ENCODE measurements at places on chromosomes 4 and X. TPM values are rescaled to one million over a fixed set of nuclear protein-coding genes. Genes with fewer than 3 reads are reported as not detected.

DNA sequence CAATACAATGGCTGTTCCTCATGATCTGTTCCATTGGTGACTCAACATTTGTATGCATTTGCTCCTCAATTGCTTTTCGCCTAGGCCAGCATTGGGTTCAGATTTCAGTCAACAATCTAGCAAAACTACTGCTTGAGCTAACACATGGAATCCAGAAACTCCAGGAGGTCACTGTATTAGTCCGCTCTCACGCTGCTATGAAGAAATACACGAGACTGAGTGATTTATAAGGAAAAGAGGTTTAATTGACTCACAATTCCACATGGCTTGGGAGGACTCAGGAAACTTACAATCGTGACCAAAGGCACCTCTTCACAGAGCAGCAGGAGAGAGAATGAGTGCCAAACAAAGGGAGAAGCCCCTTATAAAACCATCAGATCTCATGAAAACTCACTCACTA, 67.1 kb downstream of the RXFP1 start:
- no peak for DNase-seq

DNA sequence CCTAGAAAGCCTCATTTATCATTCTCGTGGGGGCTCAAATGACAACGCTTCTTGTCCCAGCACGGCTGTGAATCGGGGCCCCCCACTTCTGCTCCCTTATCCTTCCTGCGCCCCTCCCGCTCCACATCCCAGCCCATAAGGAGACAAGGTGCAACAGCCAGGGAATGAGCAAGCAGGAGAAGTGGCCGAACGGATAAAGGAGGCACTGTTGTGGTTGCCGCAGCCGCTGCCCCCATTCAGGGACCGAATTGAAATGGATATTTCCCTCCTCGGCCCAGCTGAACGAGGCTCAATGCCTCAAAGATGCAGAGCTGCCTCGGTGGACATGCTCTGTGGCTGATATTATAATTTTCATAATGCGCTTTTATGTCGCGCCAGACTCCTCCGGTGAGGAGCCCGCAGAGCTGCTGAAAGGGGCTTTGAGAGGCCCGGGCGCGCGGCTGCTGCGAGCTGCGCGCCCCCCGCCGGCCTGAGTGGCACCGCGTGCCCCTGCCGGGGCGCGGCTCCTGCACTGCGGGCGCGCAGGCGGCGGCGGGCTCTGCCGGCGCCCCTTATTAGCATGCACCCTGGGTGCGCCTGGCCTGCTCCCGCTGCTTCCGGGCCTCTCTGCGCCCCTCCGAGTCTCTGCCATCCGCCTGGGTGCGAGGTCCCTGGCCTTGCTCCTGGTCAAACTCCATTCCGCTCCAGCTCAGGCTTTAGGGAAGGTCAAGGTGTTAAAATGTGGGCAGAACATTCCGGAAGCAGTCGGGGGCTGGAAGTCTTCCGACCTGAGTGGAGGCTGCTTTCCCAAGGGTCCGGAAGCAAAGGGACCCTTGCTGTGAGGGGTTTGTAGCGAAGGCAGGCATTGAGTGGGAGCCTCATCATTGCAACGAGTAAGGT, 68.2 kb upstream of the TMEM33 start:
- DNase-seq: no peak

GRCh38 chr4:114494246-114494803, 104.3 kb upstream of the UGT8 start:
- DNase-seq: no peak

GRCh38 chr4:12595489-12595888, 888.7 kb downstream of the RAB28 start:
- DNase-seq: no peak

GRCh38 chrX:49177873-49178480, 6.3 kb downstream of the PLP2 start:
- no peak for DNase-seq

GRCh38 chr4:37241647-37242046, 2.9 kb upstream of the NWD2 start:
- no peak for DNase-seq

GRCh38 chr4:139828966-139829664, 163.5 kb downstream of the MGST2 start:
- DNase-seq: no peak

GRCh38 chr4:150130933-150131332, 52.7 kb downstream of the DCLK2 start:
- peak; percentile 37 for DNase-seq

- DNase-seq: no peak
Measured at GRCh38 chrX:19034025-19034424, 50.1 kb upstream of the PHKA2 start.

GRCh38 chr4:66636349-66636748, 909.0 kb downstream of the CENPC start:
- DNase-seq: no peak

- DNase-seq: no peak
Measured at GRCh38 chrX:52352551-52352950, 16.3 kb upstream of the XAGE2 start.

DNA sequence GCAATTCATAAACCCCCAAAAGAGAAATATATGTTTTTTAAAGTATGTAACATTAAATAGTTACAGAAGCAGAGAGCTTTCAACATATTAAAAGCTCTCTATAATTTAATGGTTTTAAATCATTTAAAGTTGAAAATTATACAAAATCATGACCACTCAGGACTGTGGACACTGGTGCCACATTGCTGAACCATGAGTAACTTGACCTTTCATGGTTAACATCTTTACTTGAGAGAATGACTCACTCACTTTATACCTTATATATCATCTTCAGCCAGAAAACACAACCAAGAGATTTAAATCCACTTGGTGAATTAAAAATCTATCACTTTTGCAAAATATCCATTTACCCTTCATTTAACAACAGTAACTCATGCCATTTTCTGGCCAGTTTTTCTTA, 584.3 kb upstream of the SMIM31 start:
- no peak for DNase-seq

DNA sequence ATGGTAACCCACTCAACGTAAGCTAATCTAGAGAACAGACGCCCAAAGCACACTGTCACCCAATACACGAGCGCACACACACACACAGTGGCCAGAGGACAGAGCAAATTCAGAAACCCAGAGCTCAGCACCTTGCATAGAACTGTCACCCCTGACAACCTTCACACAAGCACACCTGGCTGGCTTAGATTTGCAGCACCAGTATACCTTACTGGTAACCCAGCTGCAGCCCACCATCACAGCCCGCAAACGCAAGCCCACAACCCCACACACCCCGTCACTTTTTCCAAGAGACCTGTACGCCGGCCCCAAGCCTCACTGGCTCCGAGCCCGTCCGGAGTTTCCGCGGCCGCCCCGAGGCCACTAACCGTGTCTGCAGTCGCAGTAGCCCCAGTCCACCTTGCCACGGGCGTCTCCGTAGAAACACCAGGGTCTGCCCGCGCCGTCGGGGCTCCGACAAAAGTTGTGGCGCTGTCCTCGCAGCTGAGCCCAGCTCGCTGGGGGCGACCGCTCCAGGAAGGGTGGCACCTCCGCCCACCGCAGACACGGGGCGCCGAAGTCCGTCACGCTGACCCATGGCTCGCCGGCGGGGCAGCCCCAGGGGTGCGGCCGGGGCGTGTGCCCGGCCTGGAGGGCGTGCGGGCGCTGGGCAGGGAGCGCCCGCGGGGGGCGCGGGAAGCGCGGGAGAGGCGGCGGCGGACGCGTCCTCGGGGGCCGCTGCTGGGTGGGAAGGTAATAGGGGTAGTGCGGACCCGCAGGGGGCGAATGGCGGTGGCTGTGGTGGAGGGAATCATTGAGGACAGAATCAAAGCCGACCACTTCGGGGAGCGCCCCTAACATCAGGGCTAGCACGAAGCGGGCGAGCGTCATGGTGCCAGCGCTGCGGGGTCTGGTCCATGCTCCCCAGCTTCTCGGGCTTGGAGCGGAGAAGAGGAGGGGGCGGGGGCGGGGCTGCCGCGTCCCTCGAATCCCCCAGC, 664 bp downstream of the PRSS12 start:
- DNase-seq: peak; percentile 32

DNA sequence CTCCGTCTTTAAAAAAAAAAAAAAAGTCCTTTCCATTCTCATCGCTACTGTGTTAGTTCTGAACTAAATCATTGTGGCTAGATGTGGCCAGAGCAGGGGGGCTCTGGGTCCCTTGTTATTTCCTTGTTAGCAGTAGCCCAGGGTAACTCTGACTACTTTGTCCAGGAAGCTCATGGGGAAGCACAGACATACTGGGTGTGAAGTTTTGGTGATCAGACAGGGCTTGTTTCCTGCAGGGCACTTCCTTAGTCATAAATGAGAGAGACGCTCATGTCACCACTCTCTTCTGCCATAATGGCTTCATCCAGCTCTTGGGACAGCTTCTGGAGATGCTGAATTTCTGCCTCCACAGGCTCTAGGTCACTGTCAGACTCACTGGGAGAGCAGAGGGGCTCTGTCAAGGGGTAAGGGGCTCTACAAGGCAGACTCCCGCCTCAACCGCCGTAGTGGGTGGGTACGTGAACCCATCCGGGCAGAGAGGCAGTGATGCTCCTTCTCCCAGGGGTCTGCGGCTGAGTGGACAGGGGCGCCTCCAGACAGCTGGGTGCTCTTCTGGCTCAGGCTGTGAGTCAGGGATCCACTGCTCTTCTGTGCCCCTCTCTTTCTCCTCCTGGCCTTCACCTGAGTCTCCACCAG, 12.9 kb downstream of the STIM2 start:
- DNase-seq: no peak

GRCh38 chrX:70970482-70970995, 39.6 kb upstream of the SLC7A3 start:
- peak; percentile 32 for DNase-seq

GRCh38 chr4:149161247-149161646, 654.4 kb downstream of the IQCM start:
- DNase-seq: peak; percentile 43

GRCh38 chr4:146063143-146063542, 112.4 kb upstream of the LSM6 start:
- no peak for DNase-seq

GRCh38 chrX:132188175-132188574, 31.1 kb downstream of the RAP2C start:
- peak; percentile 24 for DNase-seq

DNA sequence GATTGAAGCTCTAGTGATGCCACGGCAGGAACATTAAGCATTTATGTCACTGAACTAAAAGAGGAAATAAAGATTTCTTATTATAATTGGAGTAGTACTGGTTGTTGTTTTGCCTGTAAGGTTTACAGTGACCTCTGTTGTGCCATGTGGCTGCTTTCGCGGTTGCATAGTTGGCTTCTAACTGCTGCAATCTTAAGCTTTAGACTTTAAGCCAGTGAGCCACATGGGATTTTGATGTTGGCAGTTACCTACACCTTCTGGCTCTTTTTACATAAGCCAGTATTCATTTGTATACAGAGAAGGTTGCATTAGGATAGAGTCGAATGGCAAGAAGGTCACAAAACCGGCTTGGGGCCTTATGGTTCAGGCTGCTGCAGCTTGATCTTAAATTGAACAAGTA, 1311.6 kb downstream of the RAPGEF2 start:
- no peak for DNase-seq

DNA sequence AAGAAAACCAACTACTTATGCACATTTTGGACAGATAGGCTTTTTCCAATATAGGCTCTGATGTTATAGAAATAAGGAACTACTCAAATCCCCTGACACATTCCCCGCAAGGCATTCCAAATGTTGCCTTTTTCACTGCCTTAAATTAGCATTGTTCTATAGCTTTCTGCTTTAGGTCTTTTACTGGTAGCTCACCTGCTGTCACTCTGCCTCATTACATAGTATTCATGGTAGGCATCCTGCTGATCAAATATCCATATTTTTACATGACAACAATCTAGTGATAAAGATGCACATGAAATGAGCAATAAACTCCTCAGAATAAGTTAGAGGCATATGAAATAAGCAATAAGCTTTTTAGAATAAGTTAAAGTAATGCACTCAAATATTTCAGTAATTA, 542.7 kb downstream of the FAM133A start:
- DNase-seq: no peak

DNA sequence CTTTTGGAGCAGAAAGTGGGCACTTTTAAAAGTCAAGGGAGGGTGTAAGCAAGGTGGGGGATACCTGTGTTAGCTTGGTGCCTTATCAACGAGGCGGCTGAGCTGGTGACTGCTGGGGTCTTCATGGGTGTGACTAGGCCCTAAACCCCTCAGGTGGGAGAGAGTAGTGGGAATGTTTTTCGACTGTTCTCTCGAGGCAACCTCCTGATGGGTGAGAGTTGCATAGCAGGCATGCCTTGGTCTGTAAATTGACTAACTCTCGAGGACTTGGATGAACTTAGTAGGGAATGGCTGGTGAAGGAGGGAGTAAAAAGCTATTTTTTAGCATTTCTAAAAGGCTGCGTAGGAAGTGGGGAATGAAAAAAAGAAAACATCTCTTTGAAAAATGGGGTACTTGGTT, 80.0 kb downstream of the ARHGAP10 start:
- DNase-seq: no peak

- DNase-seq: no peak
Measured at GRCh38 chr4:76756416-76756815, 141.5 kb downstream of the SOWAHB start.

GRCh38 chr4:1079711-1080265, 33.6 kb downstream of the RNF212 start:
- DNase-seq: no peak

DNA sequence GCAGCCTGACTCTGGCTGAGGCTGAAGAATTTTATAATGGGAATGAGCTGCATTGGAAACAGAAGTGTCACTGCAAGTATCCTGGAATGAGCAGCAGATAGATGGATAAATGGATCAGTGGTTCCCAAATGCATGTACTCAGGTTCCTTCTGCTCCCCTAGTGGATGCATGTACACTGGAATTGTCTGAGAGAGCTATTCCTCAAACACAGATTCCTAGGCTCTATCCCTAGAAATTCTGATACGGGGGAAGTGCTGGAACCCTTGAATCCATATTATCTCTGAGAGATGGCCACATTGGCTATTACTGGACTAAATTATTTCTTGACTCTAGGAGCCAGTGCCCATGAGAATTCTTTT, 64.8 kb downstream of the TMEM131L start:
- DNase-seq: no peak

DNA sequence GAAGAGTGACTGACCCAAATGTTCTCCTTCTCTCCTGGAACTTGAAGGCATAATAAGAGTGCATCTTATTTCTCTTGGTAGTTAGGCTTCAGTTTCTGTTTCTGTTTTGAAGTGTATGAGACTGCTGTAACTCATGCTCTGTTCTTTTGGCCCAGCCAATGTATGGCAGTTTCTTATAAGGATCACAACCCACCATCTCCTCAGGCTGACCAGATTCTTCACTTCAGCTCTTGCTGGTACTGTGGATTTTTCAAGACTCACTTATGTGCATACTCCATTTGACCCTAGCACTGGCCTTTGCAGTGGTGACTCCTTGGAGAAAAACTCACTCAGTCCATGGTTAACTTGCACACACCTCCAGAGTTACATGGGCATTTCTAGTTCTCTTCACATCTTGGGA, 9.6 kb upstream of the YTHDC1 start:
- no peak for DNase-seq

DUSP21 gene
- not detected for total RNA-seq

MCUB gene
- total RNA-seq: 39.2 TPM

RADX gene
- 4.0 TPM for total RNA-seq

Measured in tongue (tissue), 3 donors.